ENCODE measurements at places on chromosomes 3 and 15.

GRCh38 chr15:69164807-69165636, 4.6 kb downstream of the GLCE start:
- no peak for DNase-seq

DNA sequence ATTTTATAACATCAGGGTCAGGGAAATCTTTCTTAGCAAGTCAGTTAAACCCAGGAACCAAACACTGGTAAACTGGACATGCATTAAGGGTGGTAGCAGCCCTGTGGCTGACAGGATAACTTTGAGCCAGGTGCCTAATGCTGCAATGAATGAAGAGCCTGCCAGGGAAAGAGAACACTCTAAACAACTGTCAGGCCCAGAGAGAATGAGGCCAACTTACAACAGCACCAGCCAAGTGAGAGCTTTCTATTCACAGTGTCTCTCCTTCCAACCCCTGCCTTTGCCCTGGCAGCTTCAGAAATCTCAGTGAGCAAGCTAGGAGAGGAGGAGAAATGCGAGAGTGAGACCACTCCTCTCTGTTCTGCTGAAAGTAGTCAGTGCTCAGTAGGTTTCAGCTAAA, 50.4 kb upstream of the ATP2C1 start:
- no peak for DNase-seq

GRCh38 chr3:4972652-4973643, 6.3 kb upstream of the BHLHE40 start:
- no peak for DNase-seq

- DNase-seq, result no peak
These were observed 25.0 kb upstream of the GP9 start for GRCh38 chr3:129035360-129036221.

DNA sequence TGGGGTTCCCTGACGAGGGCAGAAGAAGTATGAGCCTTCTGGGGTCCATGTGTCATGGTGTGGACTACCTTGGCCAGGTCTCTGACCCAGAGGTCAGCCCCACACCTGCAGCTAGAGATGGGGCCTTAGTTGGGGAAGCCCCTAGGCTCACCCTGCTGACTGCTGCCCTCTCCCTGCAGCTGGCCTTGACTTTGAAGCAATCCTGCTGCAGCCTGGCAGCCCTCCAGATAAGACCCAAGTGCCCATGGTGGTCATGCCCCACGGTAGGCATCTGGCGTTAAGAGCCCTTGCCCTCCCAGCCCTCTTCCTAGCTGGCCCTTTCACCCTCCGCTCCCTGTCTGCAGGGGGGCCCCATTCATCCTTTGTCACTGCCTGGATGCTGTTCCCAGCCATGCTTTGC, 7.4 kb downstream of the APEH start:
- DNase-seq, result no peak

Data from NCI-H2029 treated with DMSO at 0.1 percent for 48 hours (cell line).